ENCODE measurements at places on chromosomes 6 and 20. TPM values are rescaled to one million over a fixed set of nuclear protein-coding genes. Genes with fewer than 3 reads are reported as not detected.
A peak's percentile ranks its signal among the peaks of the same experiment; 100 is the strongest.

- DNase-seq: no peak
These were observed 2.9 kb upstream of the GZF1 start for GRCh38 chr20:23358923-23359593.

Gene LRRC73
- 1.6 TPM for total RNA-seq

GRCh38 chr20:24665741-24666191 lies 196.3 kb downstream of the SYNDIG1 start:
- DNase-seq: no peak

DNA sequence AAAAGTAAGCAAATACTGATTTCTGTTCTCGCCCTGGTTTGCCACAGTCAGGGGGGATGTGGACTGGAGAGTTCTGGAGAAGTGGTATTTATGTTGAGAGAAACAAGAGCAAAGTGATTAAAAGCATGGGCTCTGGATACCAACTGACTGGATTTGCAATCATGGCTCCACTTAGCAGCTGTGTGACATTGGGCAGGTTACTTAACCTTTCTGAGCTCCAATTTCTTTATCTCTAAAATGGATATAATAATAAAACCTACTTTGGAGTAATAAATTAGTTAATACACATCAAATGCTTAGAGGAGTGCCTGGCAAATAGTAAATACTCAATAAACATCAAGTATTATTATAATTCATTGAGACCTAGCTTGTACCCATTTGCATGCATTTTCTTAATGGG lies 111.7 kb downstream of the CLIC5 start:
- DNase-seq: no peak

Gene RSPH9
- total RNA-seq: not detected

DNA sequence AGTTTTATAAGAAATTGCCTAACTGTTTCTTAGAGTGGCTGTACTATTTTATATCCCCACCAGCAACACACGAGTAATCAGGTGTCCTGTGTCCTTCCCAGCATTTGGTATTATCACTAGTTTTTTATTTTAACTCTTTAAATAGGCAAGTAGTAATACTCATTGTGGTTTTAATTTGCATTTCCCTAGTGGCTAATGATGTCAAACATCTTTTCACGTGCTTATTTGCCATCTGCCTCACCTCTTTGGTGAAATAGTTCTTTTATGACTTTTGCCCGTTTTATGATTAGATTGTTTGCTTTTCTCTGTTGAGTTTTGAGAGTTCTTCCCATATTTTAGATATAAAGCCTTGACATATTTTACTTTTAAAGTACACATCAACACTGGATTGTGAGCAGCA lies 57.8 kb downstream of the GCLC start:
- DNase-seq: no peak

DNA sequence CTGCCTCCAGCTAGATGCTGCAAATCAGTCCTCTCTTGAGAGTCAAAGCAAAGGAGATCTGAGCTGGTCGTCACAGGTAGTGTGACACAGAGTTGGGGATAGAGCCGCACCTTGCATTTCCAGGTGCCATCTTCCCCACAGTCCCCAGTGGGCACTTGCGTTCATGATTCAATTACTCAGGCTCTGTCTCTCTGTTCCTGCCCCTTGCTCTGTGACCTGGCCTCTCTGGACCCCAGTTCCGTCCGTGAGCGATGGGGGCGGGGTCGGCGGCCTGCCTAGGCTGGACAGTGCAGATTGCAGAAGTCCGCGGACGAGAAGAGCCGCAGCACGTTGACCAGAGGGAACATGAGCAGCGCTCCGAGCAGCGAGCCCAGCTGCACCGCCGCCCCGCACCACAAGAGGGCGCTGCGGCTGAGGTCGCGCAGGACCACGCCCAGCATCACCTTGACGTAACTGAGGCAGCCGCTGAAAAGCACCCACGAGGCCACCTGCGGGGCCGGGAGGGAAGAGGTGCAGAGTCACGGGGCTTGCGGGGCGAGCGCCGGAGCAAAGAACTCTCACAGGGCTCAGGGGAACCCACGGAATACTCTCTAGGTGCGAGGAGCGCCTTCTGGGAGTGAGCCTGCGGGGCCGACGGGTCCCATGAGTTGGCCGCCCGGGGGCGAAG lies 7.4 kb downstream of the SLC52A3 start:
- DNase-seq: peak; percentile 48

Gene TRIM15
- total RNA-seq: not detected

DNA sequence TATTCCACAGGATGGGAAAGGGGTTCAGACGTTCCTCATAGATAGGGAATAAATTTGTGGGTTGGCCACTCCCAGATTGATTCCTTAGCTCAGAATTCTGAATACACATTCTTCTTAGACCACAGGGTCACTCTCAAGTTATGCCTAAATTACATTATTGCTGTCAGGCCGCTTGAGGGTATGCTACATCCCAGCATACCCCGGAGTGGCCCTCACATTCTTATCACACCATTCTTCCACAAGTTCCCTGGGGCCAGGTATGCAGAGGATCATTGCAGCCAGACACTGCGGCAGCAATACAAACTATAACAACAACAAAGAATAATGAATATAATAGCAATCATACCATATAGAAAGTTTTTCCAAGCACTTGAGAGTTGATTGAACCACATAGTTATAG lies 237.9 kb upstream of the SOX4 start:
- no peak for DNase-seq

DNA sequence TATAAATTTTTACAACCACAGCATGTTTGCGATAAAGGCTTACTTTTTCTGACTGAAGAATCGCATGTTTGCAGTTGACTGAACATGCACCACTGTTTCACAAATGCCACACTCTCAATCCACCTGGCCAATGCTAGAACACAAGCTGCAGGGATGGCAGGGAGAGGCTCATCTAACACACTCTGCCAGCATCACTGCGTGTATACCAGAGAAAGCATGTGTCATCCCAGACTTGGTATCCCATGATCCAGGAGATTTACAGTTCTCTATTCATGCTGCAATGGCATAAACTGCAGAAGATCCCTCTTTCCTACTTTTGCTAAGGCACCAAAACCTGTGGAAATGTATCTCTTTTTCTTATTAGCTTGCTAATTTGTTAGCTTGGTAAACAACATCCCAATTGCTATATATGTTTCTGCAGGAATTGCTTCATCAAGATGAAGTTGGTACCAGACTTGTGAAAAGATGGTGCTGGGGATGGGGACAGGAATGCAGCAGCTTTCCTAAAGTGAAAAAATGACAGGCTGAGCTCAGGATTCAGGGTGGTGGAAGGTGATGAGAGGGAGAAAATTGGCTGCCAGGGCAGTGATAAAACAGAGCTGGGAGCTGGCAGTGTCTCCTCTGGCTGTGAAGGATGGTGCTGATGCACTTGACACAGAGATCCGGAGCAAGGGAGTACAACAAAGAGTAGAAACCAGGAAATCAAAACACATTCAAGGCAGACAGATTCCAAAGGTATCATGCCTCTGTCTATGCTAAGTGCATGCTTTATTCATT lies 186.9 kb downstream of the HIVEP2 start:
- DNase-seq: no peak

Gene ECT2L
- not detected for total RNA-seq

GRCh38 chr6:36187446-36187845 lies 9.1 kb upstream of the BRPF3 start:
- DNase-seq: no peak

- DNase-seq: no peak
These were observed 9.2 kb downstream of the GUCA1B start for GRCh38 chr6:42185597-42185996.

Measured in GM23248 (cell line).